Activated naive CD4-positive, alpha-beta T cell treated with anti-CD3 and anti-CD28 coated beads for 36 hours (primary cell): ENCODE measurements at places on chromosomes 5 and 9.

DNA sequence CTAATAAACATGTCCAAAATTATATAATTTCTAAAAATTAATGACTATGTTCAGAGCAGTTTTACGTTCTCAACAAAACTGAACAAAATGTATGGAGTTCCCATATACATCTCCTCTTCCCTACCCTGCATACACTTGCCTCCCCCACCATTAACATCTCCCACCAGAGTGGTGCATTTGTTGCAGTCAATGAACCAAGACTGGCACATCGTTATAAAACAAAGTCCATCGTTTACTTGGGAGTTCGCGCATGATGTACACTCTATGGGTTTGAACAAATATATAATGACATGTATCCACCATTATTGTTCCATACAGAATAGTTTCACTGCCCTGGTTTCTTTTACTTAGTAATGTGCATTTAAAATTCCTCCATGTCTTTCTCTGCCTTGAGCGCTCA lies 130.1 kb downstream of the APBA1 start:
- DNase-seq: no peak

GRCh38 chr9:107999890-108000289 lies 510.3 kb upstream of the KLF4 start:
- no peak for DNase-seq

- no peak for DNase-seq
These were observed 79.3 kb downstream of the RXRA start for GRCh38 chr9:134405527-134405926.

DNA sequence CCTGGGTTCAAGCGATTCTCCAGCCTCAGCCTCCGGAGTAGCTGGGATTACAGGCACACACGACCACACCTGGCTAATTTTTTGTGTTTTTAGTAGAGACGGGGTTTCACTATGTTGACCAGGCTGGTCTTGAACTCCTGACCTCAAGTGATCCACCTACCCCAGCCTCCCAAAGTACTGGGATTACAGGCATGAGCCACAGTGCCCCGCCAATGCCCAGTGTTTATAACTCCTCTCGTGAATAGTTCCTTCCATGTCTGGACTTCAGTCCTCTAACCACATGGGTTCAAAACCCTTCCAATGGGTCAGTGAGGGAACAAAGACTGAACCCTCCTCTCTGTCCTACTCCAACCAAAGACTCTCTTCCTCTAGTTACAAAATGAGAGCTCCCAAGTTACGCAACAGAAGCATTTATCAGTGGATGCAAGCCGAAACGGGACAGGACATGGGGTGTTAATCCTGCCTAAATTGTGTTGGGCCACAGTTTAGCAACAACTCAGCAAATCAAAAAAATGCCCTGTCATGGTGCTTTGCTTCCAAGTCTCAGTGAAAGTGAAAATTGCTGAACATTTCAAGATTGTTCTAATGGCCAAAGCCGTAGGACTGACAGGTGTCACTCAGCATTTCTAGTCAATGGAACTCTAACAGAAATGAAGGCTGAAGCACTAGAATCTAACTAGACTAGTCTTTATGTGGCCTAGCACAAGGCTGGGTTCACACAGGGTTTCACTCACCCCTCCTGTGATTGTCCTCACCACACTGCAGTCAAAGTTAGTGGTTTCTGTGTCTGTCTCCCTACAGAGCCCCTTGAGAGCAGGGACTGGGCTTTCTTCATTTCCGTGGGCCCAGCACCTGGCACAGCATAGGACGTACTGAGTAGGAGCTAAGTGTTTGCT lies 3.2 kb upstream of the TMEM245 start:
- DNase-seq: no peak

DNA sequence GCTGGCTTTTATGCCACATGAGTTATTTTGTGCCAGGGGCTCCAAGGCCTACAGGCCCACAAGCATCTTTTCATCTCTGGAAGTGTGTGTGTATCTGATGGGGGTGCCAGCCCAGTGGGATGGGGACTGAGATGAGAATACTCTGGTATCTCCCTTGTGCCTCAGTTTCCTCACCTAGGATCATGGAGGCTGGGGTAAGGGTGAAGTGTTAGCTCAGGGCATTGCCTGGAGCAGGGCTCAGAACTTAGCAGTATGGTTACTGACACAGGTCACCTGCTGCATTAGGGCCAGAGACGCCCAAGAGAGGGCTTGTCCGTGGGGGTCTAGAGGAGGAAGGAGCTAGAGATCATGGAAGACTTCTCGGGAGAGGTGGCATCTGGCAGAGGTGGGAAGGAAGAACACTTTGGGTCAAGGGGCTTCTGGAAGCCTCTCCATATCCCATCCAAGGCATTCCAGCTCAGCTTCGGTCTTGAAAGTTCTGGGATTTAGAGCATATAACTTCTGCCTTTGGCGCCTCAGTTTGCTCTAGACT lies 742 bp upstream of the WNK2 start:
- no peak for DNase-seq

DNA sequence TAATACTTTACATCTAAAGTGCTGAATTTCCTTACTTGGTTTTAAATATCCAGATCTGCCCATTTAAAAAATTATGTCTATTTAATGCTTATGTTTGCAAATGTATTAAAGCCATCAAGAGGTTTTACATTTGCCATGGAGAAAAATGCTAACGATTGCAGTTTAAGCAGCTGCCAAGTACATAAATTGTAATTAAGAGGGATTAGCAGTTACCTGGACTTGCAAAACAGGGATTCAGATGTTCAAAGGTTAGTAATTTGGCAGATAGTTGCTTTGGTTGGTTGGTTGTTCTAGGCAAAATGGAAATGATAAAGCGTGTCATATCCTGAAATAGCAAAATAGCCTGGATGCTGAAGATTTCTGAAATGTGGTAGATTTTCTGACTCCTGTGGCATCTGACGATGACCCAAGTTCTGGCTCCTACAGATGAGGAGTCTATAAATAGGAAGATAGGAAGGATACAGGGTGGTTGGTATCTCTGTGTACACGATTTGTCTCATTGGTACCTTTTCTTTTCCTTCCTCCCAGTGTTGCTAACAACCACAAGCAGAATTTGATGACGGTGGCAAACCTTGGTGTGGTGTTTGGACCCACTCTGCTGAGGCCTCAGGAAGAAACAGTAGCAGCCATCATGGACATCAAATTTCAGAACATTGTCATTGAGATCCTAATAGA lies 282.9 kb downstream of the NR3C1 start:
- no peak for DNase-seq

DNA sequence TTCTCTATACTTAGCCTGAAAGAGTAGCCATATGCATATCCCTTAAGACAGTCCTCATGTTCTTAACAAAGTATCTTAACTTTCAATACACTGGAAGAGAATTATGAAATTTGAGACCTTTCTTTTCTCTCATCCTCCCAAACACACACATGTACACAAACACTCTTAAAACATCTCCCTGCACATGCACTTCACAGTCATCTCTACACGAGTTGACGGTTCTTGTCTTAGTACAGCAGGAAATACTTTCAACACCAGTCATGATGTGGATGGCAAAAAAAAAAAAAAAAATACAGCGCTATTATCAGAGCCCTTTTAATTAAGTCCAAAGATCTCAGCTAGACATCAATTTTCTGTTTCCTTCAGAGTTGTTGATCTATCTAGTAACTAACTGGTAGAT lies 43.6 kb upstream of the PCSK1 start:
- no peak for DNase-seq

GRCh38 chr5:15683332-15683731 lies 183.4 kb downstream of the FBXL7 start:
- DNase-seq: no peak

DNA sequence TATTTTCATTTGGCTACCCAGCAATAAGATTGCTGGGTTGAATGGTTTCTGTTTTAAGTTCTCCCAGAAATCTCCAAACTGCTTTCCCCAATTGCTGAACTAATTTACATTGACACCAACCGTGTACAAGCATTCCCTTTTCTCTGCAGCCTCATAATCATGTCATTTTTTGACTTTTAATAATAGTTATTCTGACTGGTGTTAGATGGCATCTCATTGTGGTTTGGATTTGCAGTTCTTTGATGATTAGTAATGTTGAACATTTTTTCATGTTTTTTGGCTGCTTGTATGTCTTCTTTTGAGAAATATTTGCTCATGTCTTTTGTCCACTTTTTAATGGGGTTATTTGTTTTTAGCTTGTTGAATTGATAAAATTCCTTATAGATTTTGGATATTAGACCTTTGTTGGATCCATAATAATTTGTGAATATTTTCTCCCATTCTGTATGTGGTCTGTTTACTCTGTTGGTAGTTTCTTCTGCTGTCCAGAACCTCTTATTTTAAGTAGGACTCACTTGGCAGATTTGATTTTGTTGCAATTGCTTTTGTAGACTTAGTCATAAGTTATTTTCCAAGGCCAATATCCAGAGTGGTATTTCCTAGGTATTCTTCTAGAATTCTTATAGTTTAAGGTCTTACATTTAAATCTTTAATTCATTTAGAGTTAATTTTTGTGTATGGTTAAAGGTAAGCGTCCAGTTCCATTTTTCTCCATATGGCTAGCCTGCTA lies 793.7 kb downstream of the BRINP1 start:
- DNase-seq: no peak
